Thoracic aorta (tissue), 2 donors: ENCODE measurements at places on chromosomes 6 and 20. TPM values are rescaled to one million over a fixed set of nuclear protein-coding genes. Genes with fewer than 3 reads are reported as not detected.

GRCh38 chr6:42979523-42980177 is 669 bp upstream of the PEX6 start:
- peak overlapping the region; percentile 75 for H3K4me3 ChIP-seq
- peaks cover 40% of the 10 kb centered on the region for H3K4me1 ChIP-seq
- H3K27me3 ChIP-seq, result no peaks in the 10 kb centered on the region

DNA sequence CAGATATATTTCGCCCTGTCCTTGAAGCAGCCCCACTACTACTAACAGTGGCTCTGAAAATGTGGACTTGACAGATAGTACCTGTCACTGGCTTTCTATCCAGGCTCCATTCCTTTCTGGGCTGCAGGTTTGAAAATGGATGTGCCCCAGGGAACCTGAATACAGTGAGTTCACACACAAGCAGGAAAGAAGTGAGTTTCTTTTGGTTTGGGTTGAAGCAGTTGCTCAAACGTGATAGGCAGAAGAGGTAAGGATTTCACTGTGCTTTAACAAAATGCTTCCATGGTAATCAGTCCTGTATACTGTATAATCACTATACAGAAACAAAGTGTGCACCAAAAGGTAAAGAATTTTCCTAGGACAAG is 382.9 kb downstream of the PRKN start:
- DNase-seq, result no peak
- H3K27me3 ChIP-seq, result no peaks in the 10 kb centered on the region
- no peaks in the 10 kb centered on the region for H3K36me3 ChIP-seq
- no peaks in the 10 kb centered on the region for H3K4me1 ChIP-seq
- H3K4me3 ChIP-seq, result no peak overlapping the region
- H3K27ac ChIP-seq, result no peak overlapping the region

DNA sequence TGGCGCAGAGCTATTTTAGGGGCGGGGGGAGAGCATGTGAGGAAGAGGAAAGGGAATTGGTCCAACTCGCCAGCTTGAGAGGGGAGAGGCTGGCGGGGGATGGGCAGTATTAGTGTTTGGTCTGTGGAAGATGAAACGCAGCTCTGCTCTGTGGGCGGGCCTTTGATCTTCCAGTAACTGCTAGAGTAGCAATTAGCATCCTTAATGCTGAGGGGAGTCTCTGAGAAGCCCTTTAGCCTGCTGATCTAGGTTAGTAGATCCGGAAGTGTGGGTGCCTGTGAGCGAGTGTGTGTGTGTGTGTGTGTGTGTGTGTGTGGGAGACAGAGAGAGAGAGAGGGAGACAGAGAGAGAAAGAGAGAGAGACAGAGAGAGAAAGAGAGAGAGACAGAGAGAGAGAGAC is 117.2 kb upstream of the BACH2 start:
- H3K27ac ChIP-seq, result no peak overlapping the region
- DNase-seq, result no peak
- H3K4me3 ChIP-seq, result peak overlapping the region; percentile 63

GRCh38 chr6:84466511-84466910 is 239.1 kb upstream of the CEP162 start:
- peaks cover 4% of the 10 kb centered on the region for H3K4me1 ChIP-seq
- H3K36me3 ChIP-seq, result no peaks in the 10 kb centered on the region
- H3K4me3 ChIP-seq, result no peak overlapping the region

DNA sequence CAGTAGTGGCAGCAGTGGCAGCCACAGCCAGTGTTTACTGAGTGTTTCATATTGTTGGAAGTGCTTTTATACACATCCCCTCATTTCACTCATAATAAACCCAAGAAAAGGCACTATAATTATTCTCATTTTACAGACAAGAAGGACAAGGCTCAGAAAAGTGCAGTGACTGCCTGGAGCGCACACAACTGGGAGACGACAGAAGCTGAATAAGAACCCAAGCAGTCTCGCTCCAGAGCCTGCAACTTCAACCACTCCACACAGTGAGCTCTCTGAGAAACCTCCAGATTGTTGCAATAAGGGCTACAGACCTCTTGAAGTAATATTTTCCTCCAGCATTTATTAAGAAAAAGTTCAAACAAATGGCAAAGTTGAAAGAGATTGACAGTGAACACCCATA is 76.9 kb downstream of the PLCG1 start:
- no peak for DNase-seq
- no peak overlapping the region for H3K4me3 ChIP-seq

DNA sequence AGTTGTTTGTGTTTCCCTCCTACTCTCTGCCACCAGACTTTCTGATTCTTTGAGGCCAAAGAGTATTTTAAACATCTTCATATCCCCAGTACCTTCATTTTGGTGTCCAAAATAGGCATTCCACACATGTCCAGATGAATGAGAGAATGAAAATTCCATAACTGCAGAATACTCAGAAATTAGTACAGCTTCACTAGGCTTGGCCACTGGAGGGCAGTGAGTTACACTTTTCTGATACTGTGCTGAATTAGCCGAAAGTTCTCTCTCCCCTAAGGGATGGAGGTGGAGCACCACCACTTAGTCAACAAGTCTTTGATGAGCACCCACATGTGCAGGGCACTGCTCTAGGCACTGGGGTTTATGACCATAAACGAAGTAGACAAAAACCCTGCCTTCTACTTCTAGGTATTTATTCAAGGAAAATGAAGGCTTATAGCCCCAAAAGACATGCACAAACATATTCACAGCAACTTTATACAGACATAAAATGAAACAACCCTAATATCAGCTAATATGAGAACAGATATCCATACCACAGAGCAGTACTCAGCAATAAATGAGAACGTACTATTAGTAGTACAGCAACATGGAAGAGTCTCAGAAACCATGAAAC is 46.1 kb upstream of the TMEM217 start:
- H3K27ac ChIP-seq, result no peak overlapping the region
- H3K4me1 ChIP-seq, result peaks cover 8% of the 10 kb centered on the region
- no peak overlapping the region for H3K4me3 ChIP-seq

DNA sequence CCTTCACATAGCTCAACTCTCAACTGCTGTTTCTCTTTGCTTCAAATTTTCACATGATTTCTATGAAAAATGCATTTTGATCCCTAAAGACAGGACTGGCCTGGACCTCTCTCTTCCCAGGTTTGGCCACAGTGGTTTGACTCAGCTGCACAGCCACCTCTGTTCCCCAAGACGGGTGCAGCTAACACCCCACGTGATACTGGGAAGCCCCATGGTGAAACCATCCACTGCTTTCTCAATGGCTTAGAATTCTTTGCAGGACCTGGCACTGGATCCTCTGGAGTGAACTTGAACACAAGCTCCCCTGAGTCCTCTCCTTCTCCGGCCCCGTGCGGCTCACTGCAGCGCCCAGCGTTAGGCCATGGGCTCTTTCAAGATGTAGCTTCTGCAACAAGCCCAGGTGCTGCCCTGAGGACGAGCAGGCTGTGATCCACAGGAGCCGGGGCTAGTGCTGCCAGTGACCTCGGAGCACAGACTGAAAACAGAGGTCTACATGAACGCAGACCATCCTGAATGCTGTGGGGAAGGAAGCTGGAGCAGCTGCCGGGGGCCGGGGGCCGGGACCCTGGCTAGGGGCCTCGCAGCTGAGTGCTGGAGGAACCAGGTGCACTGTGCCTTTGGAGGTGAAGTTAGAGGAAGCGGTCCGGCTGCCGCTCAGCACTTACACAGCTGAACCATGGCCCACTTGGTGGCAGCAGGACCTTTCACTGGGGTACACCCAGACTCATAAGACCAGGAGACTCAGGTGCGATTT is 58.8 kb upstream of the MPC1 start:
- H3K4me3 ChIP-seq, result no peak overlapping the region
- H3K27me3 ChIP-seq, result no peaks in the 10 kb centered on the region

DNA sequence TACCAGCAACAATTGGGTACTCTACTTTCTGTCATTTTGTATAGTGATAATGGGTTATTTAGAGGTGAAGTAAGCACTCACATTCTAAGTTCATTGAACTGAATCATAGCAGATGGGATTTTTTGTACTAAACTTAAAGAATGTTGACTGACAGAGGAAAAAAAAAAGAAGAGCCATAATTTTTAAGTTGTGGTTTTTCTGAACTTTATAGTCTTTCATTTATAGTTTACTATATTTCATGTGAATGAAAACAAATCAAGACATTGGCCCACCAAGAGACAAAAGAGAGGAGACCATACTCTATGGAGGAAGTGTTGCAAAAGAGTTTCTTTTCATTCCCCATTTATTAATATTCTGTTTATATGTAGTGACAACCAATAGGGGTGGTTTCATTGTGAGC is 685.7 kb downstream of the BCKDHB start:
- no peak for DNase-seq
- no peak overlapping the region for H3K4me3 ChIP-seq
- no peaks in the 10 kb centered on the region for H3K27me3 ChIP-seq

DNA sequence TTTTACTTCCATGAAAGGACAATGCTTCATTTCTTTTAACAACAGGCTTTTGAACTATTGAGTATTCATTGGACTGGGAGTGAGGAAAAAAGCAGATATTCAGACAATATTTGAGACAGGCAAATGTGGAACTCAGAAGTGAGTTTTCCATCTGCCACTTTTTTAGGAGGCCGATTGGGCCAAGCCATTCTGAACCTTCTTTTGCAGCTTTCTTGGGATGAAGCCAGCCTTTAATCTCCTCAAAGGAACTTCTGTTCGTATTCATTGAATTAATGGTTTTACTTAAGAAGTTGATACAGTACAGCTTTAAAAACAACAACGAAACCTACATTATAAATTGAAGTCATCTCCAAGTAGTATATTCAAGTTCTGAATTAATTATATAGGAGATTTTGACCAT is 187.1 kb upstream of the RNF217 start:
- no peaks in the 10 kb centered on the region for H3K27me3 ChIP-seq
- DNase-seq, result no peak
- H3K4me1 ChIP-seq, result no peaks in the 10 kb centered on the region
- H3K4me3 ChIP-seq, result no peak overlapping the region

DNA sequence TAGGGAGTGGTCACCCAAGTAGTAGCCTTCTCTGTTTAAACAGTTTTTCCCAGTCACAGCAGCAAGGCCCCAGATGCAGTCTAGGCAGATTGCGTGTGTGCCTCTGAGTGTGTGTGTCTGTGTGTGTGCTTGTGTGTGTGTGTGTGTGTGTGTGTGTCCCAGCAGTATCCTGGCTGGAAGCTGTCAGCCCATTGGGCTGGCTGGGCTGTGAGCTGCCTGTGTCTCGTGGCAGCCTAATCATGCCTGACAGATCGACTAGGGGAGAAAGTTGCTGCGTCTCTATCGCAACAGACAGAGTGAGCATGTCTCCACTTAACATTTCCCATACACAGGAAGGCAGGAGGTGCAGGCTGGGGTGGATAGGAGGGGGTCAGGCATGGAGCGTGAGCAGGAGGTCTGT is 42.9 kb upstream of the LRFN2 start:
- no peaks in the 10 kb centered on the region for H3K4me1 ChIP-seq
- no peaks in the 10 kb centered on the region for H3K27me3 ChIP-seq
- H3K36me3 ChIP-seq, result no peaks in the 10 kb centered on the region
- no peak overlapping the region for H3K4me3 ChIP-seq

- H3K4me1 ChIP-seq, result no peaks in the 10 kb centered on the region
- H3K4me3 ChIP-seq, result no peak overlapping the region
- H3K27ac ChIP-seq, result no peak overlapping the region
- no peaks in the 10 kb centered on the region for H3K36me3 ChIP-seq
- no peak for DNase-seq
Measured at GRCh38 chr20:6515261-6515660, 252.2 kb upstream of the BMP2 start.

DNA sequence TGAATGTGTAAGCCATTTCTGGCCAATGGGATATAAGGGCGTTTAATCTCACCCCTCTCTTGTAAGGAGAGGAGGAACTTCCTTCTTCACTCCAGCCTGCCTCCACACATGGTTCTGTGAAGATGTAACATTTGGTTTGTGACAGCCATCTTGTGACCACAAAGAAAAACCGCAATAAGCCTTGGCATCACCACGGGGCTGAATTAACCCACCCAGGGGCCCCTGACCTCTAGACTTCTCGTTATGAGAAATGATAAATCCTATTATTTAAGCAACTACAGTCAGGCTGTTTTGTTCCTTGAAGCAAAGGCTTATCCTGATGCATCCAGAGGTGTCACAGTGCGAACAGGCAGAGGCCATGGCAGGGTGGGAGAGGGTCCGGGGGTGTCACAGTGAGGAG is 139.7 kb downstream of the CDC5L start:
- H3K27me3 ChIP-seq, result no peaks in the 10 kb centered on the region
- H3K4me1 ChIP-seq, result no peaks in the 10 kb centered on the region
- H3K36me3 ChIP-seq, result no peaks in the 10 kb centered on the region

GRCh38 chr6:147947521-147947920 is 395.1 kb upstream of the SASH1 start:
- no peak overlapping the region for H3K4me3 ChIP-seq
- no peak overlapping the region for H3K27ac ChIP-seq
- H3K4me1 ChIP-seq, result peaks cover 31% of the 10 kb centered on the region
- no peaks in the 10 kb centered on the region for H3K27me3 ChIP-seq
- DNase-seq, result no peak

DNA sequence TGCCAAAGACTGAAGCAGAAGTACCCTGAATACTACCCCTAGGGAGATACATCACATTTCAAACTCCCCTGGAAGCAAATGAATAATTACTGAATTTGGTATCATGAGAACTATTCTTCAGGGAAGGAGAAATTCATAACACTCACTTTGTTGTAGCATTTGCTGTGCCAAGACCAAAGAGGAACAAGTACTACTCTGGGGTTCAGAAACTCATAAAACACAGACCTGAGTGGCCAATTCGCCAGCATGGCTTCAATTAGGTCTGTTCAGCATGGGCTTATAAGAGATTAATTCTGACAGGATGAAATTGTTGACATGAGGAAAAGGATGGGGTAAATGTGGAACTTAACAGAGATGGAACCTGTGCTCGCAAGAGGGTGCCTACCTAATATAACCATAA is 6.5 kb downstream of the ELOVL5 start:
- H3K27ac ChIP-seq, result no peak overlapping the region
- no peak for DNase-seq
- no peaks in the 10 kb centered on the region for H3K36me3 ChIP-seq
- H3K4me1 ChIP-seq, result peaks cover 4% of the 10 kb centered on the region

DNA sequence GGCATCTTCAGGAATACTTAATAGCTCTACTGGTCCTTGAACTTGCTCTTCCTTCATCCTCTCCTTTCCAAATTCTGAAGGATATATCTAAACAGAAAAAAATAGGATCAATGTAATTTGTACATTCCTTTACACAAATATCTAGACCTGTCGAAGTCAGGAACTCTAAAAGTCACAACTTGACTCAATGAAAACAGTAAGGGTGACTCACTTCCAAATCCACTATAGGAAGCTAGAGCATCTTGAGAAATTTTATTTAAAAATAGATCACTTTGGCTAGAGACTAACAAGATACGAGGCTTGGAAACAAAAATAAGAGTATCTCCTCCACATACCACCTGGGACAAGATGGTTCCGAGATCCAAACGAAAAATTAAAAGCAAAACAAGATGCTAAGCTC is 12.2 kb downstream of the ESF1 start:
- peaks cover 29% of the 10 kb centered on the region for H3K36me3 ChIP-seq
- H3K27ac ChIP-seq, result no peak overlapping the region
- H3K27me3 ChIP-seq, result no peaks in the 10 kb centered on the region

FAXC gene
- 0.99 TPM for total RNA-seq

PTPRA gene
- 36.7 TPM for total RNA-seq

RUNX2 gene
- 3.2 TPM for total RNA-seq

TTK gene
- total RNA-seq, result not detected

GTSF1L gene
- not detected for total RNA-seq

MUC21 gene
- not detected for total RNA-seq

LY6G6C gene
- total RNA-seq, result not detected

REPS1 gene
- 86.0 TPM for total RNA-seq

CRISP1 gene
- not detected for total RNA-seq

TPD52L1 gene
- total RNA-seq, result 73.5 TPM

SPATS1 gene
- total RNA-seq, result not detected

ZGPAT gene
- total RNA-seq, result 41.1 TPM

PPP1R3G gene
- total RNA-seq, result 7.3 TPM

OR2J3 gene
- total RNA-seq, result not detected

WFDC12 gene
- total RNA-seq, result not detected

CRIP3 gene
- not detected for total RNA-seq

SLC17A3 gene
- 0.63 TPM for total RNA-seq
